T-cell (primary cell): ENCODE measurements at places on chromosomes 13 and 19.

DNA sequence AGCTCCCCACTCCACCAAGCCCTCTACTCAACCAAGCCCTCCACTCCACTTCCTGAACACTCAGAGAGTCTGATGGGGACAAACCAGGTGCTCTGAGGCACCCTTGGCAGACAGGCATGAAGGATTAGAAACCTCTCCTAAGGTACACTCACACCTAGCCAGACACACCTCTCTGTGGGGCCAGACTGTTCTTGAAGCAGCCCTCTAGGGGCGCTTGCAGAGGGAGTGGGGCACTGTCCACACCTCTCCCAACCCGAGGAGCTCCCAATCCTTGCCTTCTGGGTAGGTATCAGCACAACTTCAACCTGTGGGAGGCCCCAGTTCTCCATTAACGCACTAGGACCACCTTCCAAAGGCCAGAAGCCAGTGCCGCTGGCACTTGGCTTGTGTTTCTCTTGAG lies 108.7 kb upstream of the VSTM2B start:
- DNase-seq = no peak

DNA sequence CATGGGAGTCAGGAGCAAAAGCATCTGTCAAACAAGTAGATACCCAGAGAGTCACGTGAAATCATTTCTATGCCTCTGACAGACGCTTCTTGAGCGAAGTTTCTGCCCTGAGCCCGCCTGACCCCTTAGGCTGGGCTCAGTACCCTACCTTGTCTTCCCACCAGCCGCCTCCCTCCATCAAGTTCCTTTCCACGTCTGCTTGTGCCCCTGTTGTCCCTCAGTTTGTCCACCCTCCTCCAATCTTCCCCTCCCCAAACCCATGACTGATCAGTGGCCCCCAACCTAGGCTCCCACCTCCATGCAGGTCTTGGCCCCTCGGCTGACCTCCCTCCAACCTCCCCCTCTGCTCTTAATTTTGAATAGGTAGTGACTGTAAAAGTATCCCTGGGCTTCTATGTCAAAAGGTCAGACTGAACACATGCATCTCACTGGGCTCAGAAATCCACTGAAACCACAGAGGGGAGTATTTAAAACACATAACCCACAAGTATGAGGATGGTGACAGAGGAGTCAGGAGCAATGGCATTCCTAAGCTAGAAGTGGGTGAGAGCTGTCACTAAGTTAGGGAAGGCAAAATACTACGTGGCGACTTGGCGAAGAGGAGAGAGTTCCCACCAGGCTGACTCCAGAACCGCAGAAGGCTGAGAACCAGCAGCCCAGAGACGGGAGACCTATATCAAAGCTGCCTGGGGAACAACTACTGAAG lies 1.7 kb upstream of the ZNF446 start:
- DNase-seq = no peak

GRCh38 chr13:40342461-40342860 lies 324.0 kb downstream of the FOXO1 start:
- DNase-seq = no peak

- no peak for DNase-seq
These were observed 13.5 kb upstream of the BSG start for GRCh38 chr19:558770-559439.

DNA sequence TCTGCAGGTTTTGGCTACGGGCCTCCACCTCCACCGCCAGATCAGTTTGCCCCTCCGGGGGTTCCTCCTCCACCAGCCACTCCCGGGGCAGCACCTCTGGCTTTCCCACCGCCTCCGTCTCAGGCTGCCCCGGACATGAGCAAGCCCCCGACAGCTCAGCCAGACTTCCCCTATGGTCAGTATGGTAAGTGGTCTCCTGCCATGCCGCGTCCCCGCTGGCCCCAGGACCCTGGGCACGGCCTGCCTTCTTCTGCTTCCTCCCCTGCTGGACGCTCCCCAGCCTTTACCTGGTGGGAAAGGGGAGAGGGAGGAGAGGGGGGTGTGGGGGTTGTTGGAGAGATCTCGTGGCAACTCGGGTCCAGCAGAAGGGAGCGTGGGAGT lies 5.7 kb upstream of the RPS15 start:
- no peak for DNase-seq

DNA sequence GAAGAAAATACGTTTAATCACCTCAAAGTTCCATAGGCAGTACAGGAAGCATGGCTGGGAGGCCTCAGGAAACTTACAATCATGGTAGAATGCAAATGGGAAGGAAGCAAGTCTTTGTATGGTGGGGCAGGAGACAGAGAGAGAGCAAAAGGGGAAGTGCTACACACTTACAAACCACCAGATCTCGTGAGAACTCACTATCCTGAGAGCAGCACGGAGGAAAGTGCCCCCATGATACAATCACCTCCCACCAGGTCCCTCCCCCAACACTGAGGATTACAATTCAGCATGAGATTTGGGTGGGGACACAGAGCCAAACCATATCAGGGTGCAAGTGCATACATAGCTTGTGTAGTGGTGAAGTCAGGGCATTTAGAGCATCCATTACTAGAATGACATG lies 92.3 kb upstream of the ANKRD10 start:
- DNase-seq = no peak

- DNase-seq = no peak
These were observed 19.1 kb upstream of the KLF12 start for GRCh38 chr13:74153316-74153715.

DNA sequence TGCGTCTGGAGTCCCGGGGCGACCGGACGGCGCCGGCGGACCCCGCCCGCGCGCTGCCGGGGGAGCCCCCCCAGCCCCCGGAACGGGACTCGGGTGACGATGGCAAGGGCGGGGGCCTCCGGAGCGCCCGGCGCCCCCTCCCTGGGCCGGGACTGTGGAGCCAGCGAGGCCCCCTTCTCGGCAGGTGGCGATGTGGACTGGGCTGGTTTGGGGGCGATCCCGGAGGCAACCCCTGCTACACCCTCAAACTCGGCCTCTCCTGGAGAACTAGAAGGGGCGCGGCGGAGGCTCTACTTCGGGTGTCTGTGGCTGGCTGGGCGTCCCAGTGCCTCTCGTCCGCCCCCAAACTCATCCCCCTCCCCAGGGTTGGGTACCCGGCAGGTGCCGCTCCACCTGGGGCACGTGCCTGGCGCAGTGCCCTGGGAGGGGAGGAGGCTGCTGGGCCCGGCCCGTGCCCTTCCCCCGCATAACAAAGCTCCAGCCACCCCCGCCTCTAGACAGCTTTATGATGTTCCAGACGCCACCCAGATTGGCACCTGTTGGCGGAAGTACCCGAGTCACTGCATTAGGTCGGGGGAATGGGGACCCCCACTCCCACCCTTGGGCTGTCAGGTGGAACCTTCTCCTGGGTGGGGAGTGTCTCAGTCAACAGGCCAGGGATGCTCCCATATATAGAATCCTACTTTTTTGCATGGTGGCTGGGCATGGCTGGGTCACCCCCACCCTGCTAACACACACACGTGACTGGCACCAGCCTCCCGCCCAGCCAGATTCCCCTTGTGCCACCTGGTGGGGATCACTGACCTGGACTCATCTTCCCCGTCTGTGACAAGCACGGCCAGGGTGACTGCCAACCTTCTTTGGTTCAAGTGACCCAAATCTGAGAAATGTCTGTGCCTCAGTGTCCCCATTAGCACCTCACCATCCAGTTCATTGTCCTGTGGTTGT lies 722 bp downstream of the PKN1 start:
- peak; percentile 49 for DNase-seq

- no peak for DNase-seq
These were observed 582 bp upstream of the PTPRH start for GRCh38 chr19:55209693-55210472.
